Renal cortex interstitium (tissue), 15 donors: ENCODE measurements at places on chromosomes 7 and 10.

DNA sequence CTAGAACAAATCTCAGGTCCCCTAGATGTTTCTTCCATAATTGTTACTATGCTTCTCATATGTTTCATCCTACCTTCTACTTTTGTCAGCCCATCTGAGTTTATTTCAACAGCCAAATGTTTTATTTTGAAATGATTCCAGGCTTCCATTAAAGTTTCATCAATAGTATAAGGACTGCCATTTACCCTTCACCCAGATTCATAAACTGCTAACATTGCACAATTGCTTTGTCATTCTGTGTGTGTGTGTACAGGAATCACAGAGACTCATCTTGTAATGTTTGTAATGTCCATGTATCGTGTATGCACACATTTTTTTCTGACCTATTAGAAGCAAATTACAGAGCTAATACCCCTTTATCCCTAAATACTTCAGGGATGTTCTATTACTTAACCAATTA is 25.5 kb downstream of the MMRN2 start:
- DNase-seq, result no peak

- DNase-seq, result no peak
These were observed 116.5 kb upstream of the LRRN3 start for GRCh38 chr7:110974441-110974840.

DNA sequence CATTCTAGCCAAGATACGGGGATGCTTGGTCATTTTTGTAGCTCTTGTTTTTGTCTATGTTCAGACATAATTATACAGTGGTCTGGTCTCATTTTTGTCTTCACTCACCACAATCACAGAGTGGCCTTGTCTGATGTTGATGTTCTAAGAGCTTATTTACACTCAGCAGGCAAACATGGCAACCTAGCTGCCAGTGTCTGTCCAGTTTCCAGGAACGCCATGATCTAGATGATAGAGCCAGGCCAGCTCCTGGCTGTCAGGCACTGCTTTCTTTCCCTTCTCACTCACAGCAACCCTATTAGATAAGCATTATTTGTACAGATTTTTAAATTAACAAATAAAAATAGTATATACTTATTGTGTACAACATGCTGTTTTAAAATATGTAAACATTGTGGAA is 98.6 kb upstream of the PHF14 start:
- DNase-seq, result no peak

GRCh38 chr7:123802249-123802648 is 42.7 kb upstream of the HYAL4 start:
- no peak for DNase-seq

GRCh38 chr7:92158660-92159575 is 20.0 kb downstream of the LRRD1 start:
- DNase-seq, result no peak

DNA sequence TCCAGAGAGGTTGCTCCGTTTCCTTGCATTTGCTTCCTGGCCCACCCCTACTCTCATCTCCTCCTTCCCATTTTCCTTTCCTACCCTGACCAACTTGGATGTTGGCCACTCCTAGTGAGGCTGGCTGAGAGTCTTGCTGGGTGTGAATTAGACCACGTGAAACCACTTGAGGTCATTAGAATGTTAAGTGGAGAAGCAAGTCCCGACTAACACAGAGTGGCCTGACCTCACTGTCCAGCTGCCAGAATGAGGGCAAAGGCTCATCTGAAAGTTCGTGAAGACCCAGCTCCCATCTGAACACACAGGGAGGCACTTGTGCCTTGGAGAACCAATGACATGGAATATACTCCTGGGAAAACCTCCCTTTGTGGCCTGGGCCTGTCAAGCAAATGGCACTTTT is 80.8 kb downstream of the WDR11 start:
- DNase-seq, result no peak

DNA sequence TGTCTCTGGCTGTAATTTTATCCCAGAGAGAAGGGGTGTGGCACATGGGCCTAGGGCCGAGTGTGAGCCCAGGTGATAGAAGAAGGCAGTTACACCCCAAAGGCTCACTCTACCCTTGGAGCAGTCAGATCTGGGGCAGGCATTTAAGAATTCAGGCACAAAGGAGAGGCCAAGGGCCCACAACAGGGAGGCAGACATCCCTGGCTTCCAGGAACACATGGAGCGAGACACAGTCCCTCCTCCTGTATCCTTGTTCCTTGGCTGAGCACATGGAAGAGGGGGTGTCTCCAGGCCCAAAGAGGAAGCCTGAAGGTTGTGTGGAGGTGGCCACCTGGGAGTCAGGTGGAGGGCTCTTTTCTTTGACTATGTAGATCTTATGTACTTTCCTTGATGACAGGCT is 286.2 kb downstream of the RPS24 start:
- no peak for DNase-seq

- no peak for DNase-seq
These were observed 4.1 kb downstream of the AQP1 start for GRCh38 chr7:30915751-30916150.
